ENCODE measurements at places on chromosomes 5 and 9.

DNA sequence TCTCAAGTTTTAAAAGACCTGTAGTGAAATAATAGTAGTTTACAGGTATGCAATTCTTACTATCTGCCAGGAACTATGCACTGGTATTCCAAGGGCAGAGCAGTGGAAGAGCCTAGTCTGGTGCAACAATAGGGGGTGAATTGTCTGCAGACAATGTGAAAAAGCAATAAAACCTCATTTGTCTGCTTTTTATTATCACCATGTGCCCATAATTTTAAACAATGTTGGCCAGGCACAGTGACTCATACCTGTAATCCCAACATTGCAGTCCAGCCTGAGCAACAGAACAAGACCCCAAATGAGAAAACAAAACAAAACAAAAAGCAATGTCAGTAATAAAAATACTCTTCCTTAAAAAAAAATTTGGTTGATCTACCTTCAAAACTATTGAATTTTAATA, 12.2 kb upstream of the SLC44A1 start:
- DNase-seq, result no peak

GRCh38 chr5:66144834-66145390, 812 bp downstream of the SREK1 start:
- no peak for DNase-seq

- DNase-seq, result no peak
Measured at GRCh38 chr9:14958989-14959388, 48.8 kb upstream of the FREM1 start.

DNA sequence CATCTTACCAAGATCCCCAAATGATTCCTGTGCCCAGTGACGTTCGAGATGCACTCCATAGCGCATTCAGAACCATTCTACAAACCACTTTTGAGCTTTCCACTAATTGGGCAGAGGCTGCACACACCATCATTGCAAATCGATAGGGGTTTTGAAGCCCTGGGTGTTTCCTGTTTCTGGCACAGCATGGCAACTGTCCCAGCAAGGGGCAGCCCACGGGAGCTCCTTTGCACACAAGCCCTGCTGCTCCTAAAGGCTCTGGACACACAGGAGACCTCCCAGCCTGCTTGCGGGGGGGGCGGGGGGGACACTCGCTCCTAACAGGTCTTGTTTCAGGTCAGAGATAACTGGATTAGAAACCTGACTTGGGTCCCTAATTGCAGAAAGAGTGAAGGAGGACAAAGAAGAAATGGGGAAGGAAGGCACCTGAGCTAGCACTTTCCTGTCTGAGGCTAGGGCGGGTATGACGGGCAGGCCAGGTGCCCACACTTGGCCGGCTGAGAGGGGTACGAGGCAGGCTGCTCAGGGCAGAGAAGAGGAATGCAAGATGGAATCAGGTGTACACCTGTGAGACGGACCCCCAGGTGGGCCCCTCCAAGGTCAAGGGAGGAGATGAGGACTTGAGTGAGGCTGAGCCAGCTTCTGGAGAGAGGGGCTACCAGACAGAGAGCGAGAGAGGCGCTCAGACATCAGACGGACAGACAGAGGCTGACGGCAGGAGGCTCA, 820 bp downstream of the FBP1 start:
- DNase-seq, result no peak

DNA sequence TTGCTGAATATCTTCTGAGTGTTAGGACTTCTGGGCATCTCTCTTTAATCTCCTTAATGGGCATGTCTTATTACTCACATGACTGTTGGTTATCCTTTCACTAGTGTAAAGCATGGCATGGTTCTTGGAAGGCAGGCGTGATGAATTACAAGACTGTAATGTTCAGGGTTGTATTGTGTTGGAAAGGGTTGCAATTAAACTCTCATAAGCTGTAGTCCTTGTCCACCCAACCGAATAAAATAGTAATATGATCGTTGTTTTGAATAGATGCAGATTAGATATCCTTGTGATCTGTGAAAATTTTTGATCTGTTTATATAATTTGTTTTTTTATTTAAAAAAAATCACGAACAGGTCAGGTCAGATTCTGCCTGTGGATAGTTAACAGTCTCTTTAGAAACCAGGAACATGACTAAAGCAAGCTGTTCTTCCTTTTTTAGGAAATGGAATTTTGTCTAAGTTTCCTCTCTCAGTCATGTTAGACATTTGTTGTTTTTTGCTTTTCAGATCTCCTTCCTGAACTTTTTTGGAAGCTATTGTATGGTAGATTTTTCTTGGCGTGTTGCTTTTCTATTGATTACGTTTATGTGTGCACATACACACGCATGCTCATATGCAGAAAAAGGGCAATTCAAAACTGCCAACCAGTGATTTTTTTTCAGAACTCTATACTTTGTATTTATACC, 121.8 kb downstream of the ARHGEF28 start:
- no peak for DNase-seq

DNA sequence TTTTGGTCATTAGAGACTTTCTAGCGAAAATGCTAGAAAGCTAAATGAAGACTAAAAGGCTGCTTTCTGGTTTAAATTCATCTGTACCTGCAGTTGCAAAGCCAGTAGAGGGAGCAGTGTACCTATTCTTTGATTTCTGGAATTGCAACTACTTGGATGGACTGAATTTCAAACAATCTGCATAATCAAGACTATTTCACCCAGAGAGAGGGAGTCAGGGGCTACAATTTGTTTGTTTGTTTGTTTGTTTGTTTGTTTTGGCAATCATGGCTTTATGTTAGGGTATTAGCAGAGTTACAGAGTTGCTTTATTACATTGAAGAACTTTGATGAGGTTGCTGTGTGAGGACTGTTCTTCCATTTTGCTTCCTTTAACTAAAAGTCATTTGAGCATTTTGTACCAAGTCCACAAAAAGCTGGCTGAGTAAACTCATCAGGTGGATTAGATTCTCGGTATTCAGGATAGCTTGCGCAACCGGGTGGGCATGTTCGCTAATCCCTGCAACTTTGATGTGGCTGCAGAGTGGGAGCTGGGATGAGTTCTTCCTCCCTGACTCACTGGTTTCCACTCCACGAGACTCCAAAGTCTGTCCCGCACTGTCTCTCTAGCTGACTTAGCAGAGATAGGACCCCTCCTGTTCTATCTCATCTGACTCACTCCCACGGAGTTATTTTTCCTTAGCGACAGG, 80.0 kb upstream of the TUT7 start:
- no peak for DNase-seq
